Femur (tissue), 1 donor: ENCODE measurements at places on chromosomes 2 and 18.

DNA sequence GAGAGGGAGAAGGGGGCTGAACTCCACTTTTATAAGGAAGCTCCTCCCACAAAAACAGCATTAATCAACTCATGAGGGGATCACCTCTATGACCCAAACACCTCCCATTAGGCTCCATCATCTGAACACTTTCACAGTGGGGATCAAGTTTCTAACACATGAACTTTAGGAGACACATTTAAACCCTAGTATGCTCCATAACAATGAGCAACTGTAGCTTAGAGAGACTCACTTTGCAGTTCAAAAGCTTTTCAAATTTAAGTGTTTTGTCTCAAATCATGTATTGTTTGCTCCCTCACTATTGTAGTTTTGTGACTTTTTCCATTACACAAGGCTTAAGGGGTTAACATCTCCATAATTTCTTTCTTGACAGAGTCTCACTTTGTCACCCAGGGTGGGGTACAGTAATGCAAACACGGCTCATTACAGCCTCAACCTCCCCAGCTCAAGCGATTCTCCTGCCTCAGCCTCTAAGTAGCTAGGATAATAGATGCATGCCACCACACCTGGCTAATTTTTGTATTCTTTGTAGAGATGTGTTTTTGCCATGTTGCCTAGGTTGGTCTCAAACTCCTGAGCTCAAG, 352.7 kb upstream of the CDH20 start:
- no peak for DNase-seq

DNA sequence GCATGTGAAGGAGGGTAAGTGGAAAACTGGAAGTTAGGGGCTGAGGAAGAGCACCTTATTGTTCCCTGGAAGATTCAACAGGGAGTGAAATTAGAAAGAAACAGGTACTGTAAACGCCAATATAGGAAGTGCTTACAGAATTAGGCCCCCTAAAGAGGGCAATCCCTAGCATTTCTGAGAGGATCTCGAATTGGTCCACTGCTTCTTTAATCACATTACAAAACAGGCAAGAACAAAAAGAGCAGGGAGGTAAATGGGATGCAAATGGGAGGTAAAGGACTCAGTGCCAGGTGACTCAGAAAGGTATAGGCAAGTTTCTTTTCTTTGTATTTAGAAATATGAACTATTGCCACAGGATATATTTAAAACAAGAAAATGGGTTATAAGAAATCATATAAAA, 116.4 kb upstream of the FANCL start:
- DNase-seq, result no peak

- no peak for DNase-seq
These were observed 122.1 kb upstream of the EML6 start for GRCh38 chr2:54601339-54601738.

DNA sequence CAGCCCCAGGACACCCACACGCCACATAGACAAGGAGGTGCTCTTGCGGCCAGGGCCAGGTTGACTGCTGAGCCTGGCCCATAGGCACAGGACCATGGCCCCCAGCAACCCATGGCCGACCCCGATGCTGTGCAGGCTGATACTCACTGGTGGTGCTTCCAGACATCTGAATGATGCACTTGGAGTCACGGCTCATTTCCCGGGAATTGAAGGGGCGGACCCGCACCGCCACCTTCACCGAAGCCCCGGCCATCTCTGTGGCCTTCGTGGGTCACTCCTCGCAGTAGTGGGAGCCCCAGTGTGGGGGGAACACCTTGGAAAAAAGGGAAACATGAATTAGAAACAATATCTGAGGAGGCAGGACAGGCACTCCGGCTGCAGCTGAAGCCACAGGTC, 22.5 kb downstream of the KIF1A start:
- peak; percentile 11 for DNase-seq
